ENCODE measurements at places on chromosomes 1 and 21.

DNA sequence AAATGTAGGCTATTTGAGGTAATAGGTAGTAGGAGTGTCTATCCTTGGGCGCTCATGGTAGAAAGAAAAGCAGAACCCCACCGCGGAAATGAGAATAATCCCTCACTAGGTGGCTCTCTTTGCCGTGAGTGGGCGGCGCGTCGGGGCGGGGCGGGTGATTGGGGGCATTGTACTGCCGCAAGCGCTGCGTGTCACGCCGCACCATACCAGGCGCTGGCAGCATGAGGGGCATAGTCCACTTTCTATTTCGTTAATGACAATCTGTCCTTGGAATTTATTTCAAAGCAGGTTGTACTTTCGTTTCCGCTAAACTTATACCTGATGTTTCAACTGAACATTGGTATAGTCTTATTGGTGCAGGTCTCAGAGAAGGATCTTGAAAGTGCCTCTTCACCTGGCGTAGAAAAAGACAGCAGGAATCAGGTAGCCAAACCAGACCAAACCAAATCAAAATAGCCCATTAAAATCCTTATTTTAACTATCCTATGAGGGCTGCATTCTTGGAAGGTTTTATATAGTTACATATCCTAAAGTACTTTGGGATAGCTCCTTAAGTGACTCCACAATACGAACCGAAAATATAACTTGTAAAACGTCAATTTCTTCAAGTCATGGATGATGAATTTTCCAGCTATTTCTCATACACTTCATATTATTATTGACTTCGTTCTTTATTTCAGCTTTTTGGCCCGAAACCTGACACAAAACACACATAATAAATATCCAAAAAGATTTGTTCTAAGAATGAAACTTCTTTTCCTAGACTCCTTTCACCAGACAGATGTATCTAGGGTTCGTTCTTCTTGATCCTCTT, 1.9 kb upstream of the SMG7 start:
- peak; percentile 78 for DNase-seq

GRCh38 chr1:230690101-230690500, 23.8 kb downstream of the AGT start:
- DNase-seq: no peak

DNA sequence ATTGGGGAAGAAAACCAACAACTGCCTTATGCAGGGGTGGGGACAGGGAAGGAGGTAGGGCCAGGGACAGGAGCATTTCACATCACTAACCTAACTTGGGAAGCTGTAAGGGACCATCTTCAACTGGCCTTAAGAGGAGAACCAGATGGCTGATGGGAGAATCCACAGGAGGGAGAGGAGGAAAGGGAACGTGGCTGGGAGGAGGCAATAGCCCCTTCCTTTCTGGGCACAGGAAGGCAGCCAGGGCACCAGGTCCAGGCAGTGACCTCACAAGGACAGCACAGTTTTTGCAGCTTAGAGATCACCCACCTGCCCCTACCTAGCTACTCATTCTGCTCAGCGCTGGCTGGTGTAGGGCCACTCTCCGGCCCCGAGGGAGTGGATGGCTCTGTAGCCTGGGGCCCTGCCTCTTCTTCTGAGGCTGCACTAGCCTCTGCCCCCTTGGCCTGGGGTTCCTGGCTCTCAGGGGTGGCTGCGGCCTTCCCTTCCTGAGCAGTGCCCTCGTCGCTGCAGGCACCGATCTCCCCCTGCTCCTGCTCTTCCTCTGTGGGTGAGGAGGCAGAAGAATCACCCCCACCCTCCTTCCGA, 1.7 kb downstream of the MARCKSL1 start:
- DNase-seq: no peak

- no peak for DNase-seq
Measured at GRCh38 chr1:81299892-81300291, 500.8 kb upstream of the ADGRL2 start.

DNA sequence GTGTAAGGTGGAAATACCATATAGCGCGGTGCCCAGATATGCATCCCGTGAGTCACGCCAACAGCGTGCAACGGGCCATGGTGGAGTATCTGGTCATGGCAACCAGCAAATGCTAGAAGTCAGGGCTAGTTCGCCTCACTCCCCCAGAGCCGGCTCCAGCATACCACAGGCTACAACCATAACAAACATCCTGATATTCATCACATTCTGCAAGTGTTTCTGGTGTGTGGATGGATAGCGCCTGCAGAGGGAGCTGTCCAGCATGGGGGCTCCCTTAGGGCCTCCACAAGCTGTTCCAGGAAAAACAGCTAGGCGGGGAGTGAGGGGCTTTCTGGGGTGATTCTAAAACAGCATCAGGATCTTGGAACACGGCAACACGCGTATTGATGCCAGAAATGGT, 6.8 kb downstream of the C1orf198 start:
- DNase-seq: no peak

DNA sequence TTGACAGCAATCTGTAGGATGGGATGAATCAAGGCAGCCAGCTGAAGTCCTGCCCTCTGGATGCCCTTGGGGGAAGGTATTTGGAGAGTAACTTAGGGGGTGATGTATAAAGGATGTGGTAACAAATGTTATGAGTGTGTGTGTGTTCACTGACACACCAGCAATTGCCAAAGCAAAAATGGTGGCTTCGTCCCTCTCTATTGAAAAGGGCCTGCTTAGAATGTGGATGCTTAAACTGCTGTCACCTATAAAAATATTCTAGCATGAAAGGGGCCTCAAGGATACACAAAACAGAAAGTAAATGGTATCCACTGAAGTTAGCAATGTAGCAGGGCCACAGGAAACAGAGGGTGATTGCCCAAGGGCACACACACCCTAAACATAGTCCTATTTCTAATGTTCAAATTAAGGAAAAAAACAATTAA, 15.1 kb upstream of the AIM2 start:
- DNase-seq: no peak

- no peak for DNase-seq
Measured at GRCh38 chr1:160206421-160207117, 1.4 kb downstream of the PEA15 start.

- DNase-seq: no peak
Measured at GRCh38 chr1:115071012-115071664, 18.2 kb downstream of the TSPAN2 start.

DNA sequence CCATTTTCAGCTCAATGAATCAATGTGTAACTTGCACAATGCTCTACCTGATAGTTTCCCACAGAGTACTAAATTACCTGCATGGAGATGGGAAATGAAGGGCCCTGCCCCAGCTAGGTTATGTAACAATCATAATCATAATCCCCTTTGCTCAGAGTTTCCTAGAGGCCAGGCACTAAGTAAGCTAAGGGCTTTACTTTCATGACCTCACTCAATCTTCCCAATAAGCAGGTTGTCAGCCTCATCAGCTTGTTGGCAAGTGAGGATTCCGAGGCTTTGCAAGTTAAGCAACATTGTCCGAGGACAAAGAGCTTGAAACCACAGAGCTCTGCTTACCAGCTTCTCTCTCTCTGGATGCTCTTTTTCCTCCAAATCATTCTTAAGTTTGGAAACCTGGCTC, 64.1 kb upstream of the NTPCR start:
- no peak for DNase-seq

GRCh38 chr21:42630626-42631025, 22.8 kb upstream of the PDE9A start:
- no peak for DNase-seq

Data from hypothalamus (tissue), 51 donors.